Renal cortical epithelial cell (primary cell): ENCODE measurements at places on chromosomes 13 and 19.

GRCh38 chr19:55484593-55485438 is at the start of gene NAT14:
TSS of gene NAT14 (plus strand) at chr19:55485188. CDS start at chr19:55485709, 521 bp downstream.
- DNase-seq = no peak

DNA sequence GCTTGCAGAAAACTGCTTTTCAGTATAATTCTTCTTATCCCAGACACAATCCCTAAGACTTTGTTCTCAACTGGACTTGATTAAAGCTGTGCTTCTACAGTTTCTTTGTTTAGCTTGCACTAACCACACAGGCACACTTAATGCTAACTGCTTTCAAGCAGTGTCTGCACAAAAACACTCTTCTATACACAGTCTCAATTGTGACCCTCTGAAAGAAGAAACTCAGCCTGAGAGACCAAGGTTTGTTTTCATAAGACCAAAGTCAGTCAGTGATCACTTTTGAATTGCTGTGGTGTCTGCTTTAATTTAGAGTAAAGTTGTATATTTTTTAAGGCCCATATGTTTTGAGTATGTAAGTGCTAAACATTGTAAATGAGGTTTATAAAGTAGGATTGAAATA is 431.2 kb downstream of the KCTD12 start:
- no peak for DNase-seq

DNA sequence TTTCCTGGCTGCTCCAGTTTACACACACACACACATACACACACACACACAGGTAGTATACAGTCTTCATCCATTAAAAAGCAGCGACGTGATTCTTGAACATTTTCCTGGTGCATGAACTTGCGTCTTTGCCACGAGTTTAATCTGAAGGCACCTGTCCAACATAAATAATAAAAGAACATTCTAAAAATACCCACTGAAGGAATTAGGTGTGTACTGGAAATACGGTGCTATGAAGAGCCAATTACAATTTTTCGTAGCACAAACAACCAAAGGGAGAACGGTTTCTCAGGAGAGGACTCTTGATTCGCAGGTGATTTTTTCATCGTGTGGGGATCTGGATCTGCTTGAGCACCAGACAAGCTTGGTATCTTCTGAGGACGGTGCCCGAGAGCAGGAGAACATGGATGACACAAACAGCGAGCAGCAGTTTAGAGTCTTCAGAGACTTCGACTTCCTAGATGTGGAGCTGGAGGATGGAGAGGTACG is 61.2 kb downstream of the ZAR1L start:
- peak; percentile 54 for DNase-seq

GRCh38 chr19:40549007-40549708 is 27.5 kb upstream of the SHKBP1 start:
- peak; percentile 16 for DNase-seq

- no peak for DNase-seq
Observed at GRCh38 chr13:25455146-25455545, 83.4 kb downstream of the ATP8A2 start.

- no peak for DNase-seq
Observed at GRCh38 chr13:64276232-64276631, 2860.6 kb upstream of the PCDH20 start.

GRCh38 chr13:31168166-31168565 is 6.5 kb upstream of the HSPH1 start:
- no peak for DNase-seq

GRCh38 chr19:18137657-18138339 is 15.2 kb upstream of the PIK3R2 start:
- no peak for DNase-seq

DNA sequence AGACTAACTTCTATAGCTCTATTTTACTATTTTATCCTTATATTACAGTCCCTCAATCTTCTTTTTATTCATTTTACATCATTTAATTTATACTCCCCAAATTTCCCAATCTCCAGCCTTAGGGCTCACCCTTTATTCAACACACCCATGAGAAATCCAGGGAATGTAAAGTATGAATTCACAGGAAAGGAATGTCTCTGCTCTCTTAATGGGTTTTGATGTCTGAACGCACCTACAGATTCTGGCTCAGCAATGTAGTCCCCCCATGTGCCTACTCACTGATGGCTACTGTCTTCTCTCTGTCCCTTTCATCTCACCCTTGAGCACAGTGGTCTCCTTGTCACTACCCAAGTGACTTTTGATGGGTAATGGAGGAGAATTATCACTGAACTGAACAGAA is 32.8 kb downstream of the TNFSF13B start:
- peak; percentile 36 for DNase-seq

- peak; percentile 30 for DNase-seq
Observed at GRCh38 chr13:28606466-28606865, 52.5 kb upstream of the POMP start.

DNA sequence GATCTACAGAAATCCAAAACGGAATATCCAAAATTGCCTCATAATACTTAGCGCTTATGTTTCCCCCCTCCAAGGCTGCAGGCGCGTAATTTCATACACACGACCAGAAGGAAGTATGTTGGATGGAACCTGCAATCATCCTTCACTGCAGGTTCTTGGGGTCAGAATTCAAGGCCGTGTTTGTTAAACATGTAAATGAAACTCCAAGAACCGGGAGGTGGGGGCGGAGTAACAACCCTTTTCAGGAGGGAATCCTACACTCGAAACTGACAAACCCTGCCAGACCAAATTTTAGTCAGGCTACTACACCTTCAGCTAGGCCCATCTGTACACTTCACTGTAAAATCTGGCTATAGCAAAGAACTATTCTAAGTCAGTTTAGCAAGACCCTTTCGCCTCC is 1.3 kb downstream of the ZNF607 start:
- no peak for DNase-seq
